ENCODE measurements at places on chromosomes 12 and 14.

GRCh38 chr12:32107359-32108267 is 966 bp downstream of the BICD1 start:
- peak; percentile 66 for DNase-seq

DNA sequence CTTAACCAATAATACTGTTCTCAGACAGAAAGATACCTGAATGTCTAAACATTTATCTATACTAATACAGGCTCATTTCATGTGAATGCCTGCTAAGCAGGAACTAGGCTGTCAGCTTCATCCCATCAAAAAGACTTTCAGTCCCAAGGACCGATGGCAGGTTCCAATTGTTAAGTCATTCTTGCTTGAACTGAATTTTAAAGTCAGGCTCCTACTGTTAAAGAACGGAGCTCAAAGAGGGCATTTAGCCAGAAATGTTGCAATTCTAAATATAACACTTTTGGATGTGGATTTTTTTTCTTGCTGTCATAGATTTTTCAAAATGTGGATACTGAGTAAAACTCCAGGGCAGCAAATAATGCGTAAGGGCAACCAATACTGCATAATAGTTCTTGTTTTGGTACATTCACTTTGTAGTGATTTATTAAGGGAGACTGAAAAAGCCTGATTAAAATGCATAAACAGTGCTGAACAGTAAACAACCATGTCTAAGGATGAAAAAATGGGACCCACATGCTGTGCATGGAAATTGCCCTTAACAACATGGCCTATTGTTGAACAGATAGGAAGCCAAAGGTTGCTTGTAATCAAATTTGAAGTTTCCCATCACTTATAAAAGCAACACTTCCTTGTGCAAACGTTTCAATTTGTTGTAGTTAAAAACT is 38.6 kb upstream of the DBX2 start:
- no peak for DNase-seq

DNA sequence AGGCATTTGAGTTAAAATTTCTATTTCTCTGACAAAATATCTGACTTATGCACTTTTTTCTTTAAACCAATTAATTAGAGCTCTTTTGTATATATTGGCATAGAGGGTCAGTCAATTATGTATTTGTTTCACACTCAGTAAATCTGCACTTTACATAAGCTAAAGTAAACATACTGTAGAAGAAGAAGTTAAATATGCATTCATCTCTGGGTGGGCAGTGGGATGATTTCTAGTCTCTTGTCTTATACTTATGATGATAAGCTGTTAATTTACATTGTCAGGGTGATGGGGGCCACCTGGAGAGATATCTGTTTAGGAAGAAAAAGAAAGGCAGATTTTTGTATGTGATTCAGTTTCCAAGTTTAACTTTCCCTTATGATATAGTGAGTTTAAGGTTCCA is 330.8 kb downstream of the IPO8 start:
- DNase-seq = no peak

- DNase-seq = no peak
These were observed 71.6 kb downstream of the ITPK1 start for GRCh38 chr14:93044121-93044520.

DNA sequence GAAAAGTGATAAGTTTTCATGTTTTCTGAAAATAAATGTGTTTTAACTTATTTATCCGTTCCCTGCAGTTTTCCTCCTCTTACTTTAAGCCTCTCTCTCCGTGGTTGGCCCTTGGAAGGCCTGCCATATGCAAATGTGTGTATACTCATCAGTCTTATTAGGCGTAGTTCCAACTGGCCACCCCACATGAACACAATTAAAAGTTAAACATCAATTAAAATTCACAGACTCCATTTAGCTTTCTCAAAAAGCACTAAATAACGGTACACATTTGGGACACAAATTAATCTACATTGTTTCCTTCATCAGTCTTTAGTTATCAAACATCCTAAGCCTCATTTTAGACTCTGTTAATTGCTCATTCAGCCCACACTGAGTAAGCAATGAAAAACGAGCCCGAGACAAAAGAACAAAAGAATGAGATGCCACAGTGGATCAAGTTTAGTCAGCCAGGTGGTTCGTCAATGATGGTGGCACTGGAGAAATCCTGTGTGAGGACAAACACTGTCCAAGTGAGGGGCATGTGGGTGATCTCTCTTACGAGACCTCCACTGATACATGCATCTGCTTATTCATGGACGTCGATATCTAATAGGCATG is 76.0 kb upstream of the TMCC3 start:
- no peak for DNase-seq

- no peak for DNase-seq
These were observed 247.3 kb downstream of the LRIG3 start for GRCh38 chr12:58673021-58673420.

GRCh38 chr14:93267149-93267711 is 60.2 kb downstream of the UBR7 start:
- DNase-seq = no peak

DNA sequence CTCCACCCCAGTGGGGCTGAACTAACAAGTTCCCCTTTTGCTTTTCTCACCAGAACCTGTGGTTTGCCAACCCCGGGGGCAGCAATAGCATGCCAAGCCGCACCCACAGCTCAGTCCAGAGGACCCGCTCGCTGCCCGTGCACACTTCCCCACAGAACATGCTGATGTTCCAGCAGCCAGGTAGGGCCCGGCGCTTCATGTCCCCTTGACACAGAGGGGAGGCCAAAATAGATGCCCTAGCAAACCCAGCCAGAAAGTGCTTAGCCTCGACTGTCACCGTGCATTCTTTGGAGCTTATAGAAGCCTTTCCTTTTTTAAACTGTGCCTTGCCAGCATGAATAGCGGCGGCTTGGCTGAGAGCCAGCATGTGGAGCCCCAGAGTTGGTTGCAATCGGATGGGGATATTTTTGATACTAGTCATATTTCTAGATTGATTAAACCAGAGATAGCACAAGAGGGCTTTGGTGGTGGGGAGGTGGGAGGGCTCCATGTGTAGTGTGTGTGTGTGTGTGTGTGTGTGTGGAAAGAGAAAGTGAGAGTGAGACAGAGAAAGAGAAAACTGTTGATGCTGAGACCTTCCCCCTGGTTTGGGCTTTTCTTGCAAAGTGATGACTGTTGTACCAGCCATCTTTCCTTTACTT is 126.1 kb downstream of the GCH1 start:
- peak; percentile 19 for DNase-seq

DNA sequence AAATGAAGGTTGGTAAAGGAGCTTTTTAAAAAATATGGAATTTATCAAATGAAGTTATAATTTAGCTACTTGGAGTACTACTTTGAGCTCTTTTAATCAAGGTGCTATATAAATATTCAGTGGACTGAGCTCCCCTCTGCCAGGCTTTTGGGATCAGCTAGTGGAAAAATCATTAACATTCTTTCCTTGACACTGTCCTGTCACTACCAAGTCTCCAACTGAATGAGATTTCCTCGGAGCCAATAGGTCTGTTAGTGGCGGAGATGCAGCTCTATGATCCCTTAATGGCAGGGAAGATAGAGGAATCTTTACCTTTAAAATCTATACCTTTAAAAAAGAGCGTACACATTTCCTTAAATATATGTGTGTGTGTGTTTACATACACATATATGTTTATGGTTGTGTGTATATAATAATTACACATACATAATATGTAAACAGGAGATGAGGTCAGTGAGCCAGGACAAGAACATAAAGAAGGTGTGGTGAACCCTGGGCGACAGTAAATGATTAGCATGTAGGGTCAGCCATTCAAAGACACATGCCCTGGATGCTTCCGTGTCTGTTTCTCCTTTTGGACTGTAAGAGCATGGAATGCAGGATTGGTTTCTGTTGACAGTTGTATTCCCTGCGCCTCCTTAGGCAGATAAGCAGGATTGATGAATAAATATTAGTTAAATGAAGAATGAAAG is 47.7 kb upstream of the ATP2A2 start:
- DNase-seq = no peak

DNA sequence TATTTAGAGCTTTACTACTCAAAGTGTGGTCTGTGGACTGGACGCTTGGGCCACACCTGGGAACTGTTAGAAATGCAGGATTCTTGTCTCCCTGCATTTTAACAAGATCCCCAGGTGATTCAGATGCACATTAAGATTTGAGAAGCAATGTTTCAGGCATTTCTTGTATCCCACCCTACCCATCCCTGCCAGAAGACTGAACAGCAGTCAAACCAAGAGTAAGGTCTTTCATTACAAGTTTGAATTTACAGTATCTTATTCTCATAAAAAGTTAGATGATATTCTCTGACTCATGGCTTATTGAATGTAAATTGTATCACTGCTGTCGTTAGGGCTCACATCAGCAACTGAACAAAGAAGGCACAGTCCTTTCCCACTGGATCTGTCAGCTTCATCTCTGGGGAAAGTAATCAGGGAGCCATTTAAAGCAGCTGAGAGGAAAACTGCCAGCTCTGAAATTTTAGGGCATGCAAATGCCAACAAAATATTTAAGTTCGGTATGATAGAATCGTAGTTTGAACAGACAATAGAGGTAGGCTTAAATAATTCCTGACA is 141.1 kb downstream of the AKAP6 start:
- DNase-seq = no peak

DNA sequence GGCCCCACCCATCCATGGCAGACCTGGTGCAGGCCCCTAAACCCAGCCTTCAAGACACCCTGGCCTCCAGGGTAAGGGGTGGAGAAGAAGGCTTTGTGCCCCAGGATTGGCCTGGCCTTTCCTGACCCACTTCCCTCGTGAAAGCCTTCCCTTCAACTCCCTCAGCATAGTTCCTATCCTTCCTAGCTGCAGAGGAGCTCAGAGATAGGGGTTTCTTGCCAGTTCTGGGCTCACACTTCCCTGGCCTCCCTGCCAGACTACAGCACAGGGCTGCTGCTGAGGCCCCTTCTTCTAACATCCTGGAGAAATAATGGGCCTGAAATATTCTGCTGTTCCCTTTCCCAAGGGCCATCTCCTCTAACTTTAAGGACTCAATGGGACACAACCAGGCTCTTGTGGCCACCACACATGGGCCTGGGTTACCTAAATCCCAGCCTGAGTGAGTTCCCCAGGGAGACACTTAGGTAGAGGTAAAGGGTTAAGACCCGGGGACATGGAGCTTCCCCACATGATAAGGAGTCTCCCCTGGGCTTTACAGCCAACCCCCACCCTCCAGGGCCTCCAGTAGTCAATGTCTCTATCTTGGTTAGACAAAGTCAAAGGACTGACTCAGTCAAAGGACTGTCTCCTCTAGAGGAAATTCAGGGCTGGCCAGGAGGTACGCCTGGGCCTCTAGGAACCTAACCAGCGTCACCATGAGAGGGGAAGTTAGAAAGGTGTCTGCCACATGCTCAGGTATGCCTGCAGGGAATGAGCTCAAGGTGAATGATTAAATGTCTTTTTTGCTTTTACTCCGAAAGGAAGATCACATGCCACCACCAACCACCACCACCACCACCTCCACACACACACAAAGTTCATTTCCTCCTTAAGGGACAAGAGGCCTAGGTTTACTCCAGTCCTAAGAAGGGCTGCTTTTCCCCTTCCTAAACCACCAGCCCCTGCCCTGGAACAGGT is 7.1 kb downstream of the ZFP36L1 start:
- DNase-seq = no peak

- DNase-seq = no peak
These were observed at the start of gene BLTP3B for GRCh38 chr12:100142851-100143559. TSS of gene BLTP3B (minus strand) at chr12:100142874. CDS start at chr12:100142635, 239 bp downstream.

- DNase-seq = no peak
These were observed 32.4 kb downstream of the TTC8 start for GRCh38 chr14:88856786-88857366.

GRCh38 chr12:114263056-114263805 is 142.7 kb downstream of the TBX5 start:
- DNase-seq = no peak

DNA sequence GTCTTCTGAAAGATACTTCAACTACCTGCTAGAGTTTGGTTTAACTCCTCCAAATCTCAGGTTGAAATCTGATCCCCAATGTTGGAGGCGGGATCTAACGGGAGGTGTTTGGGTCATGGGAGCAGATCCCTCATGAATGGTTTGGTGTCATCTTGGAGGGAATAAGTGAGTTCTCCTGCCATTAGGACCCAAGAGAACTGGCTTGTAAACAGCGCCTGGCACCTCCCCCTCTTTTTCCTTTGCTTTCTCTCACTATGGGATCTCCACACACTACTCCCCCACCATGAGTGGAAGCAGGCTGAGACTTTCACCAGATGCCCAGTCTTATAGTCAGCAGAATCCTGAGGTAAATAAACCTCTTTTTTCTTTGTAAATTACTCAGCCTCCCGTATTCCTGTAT is 2.5 kb downstream of the CNIH1 start:
- no peak for DNase-seq

Data from HS-5 (cell line).